ENCODE measurements at places on chromosomes 2 and 18.

- no peak for DNase-seq
Observed at GRCh38 chr2:190571686-190572085, 37.2 kb upstream of the NEMP2 start.

DNA sequence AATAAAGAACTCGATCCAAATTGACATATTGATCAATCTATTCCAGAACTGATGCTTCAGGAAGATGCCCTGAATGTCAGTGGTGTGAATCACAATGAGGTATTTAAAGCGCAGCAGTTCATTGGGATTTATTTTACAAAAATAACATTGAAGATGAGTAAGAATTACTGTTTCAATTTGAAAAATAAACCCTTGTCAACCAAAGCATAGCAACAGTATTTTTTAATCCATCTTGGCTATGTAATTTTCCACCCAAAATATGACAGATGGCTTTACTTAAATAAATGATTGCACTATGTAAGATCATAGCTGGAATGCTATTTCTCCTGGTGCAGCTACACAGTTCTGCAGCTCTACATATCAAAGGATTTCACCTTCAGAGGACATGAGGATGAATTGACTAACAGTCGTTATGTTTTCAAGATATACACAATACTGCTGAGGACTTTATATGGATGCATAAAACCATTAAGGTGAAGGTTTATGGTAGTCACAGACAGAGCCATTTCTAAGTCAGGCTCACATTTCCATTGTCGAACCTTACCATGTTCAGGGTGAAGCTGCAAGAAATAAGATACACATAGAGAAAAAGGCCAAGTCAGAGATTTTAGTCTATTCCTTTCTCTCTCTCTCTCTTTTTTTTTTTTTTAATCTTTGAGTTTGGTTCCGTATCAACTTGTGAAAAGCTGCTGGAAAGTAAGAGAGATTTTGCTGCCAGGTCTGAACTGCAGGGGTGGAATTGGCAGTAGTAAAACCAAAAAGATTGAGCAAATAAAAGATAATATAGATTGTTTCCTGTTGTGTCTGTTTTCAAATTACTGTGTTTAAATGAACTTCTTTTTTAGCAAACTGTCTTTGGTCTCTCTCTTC, 398.0 kb upstream of the CDH20 start:
- DNase-seq: no peak

GRCh38 chr2:198441246-198441645, 636.9 kb downstream of the PLCL1 start:
- no peak for DNase-seq

DNA sequence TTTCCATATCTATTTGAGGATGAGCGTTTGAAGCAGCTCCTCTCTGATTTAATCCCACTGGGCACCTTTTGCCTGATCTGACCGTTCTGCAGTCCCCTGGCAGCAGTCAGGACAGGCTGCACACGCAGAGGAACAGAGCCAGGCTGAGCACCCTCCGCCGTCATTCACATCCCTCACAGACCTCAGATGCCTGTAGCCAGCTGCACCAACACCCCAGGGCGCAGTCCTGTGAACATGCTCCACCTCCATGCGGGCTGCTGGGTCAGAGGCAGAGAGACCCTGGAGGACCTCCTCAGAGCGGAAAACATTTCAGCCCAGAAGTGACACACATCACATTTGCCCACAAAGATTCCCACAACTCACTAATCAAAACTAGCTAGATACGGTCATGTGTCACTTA, 146.1 kb downstream of the SEPTIN10 start:
- DNase-seq: no peak

- DNase-seq: no peak
Observed at GRCh38 chr2:199309411-199309810, 148.3 kb downstream of the SATB2 start.

DNA sequence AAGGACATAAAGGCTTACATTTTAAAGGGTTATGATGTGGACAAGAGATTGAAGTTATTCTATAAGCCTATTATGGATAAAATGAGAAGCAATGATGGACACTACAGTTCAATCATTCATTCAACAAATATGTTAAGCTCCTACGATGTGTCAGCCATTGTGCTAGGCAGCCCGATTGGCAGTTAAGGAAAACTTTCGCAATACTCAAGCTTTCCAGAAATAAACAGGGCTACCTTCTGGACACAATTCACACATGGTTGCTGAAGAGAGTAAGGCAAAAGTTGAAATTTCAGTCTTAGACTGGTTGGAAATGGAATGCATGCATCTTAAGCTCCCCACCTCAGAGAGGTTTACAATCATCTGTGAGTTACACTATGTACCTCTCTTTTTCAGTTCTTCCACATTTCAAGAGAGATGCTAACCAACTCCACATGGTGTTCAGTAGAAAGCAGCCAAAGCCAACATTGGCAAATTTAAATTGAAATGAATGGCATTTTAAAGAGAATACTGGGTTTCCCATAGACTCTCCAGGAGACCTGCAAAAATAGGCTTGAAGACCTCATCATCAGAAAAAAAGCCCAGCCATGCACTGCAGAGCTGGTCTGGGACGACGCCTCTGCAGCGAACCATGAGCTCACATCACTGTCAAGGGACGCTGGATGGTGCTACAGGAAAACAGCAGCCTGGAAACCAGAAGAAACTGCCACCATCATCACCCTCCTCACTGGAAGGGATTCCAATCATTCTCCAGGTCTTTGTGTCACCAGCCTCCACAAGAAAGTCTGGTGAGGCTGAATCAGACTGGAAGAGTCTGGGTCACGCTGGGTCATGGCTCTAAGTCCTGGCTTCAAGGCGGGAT, 276.3 kb downstream of the AFF3 start:
- DNase-seq: no peak

- DNase-seq: no peak
Observed at GRCh38 chr18:79516441-79516931, 120.8 kb downstream of the NFATC1 start.

DNA sequence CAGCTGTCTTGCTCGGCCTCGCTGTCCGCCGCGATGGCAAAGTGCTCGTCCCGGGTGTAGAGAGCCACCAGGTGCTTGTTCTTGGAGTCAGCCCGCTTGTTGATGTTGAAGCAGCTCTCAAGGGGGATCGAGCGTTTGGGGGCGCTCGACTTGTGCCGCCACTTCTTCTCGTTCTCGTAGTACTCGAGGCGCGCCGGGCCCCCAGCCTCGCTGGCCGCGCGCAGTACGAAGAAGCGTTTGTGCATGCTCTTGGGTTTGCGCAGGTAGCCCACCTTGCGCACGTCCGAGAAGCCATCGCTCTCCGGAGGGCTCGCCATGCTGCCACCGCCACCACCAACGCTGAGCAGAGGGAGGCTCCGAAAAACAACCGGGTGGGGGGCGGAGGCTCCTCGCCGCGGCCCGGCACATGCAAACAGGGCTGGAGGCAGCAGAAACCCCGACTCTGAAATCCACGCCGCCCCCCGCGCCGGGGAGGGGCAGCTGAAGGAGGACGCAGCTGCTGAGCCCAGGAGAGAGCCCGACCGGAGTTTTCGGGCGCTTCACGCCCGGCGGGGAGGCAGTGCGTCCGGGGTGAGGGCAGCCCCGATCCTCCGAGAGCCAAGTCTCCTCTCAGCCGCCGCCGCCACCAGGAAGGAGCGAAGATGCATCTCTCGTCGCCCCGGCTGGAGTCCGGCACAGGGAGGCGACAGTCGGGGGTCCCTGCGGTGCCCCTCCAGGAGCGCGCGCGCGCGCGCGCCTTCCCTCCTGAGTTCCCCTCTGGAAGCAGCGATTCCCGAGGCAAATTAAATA, 1.0 kb downstream of the IRS1 start:
- peak; percentile 80 for DNase-seq

DNA sequence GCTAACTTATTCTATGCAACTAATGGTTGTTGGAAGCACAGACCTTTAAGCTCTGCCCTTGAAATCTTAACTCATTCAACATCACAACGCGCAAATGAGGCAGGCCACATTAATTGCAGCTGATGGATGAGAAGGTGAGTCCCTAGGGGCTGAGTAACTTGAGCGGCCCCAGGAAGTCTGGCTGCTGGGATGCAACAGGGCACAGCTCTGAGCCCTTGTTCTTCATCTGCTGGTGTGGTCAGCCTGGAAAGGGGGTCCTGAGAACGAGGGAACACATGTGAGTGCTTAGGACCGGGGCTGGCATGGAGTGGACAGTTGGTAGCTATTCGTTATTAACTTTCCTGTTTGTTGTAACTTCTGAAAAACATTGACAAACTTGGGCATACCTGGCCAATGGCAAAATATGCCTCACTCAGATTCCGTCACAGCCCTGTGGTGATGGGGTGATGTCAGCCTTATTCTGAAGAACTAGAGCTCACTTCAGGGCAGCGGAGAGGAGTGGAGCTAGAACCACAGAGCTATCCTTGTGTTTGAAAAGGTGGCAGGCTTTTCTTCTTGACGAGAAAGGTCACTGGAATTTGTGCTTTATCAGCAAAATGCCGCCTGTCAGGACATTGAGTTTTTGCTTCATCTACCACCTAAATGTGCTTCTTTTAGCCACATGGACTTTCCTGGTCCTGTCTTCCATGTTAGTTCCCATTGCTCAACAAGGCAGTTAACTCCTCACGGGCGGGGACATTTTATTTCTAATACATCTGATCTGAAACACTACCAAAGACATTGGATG, 145.9 kb upstream of the FHL2 start:
- no peak for DNase-seq

GRCh38 chr2:160200921-160201320, 849 bp upstream of the ITGB6 start:
- no peak for DNase-seq

DNA sequence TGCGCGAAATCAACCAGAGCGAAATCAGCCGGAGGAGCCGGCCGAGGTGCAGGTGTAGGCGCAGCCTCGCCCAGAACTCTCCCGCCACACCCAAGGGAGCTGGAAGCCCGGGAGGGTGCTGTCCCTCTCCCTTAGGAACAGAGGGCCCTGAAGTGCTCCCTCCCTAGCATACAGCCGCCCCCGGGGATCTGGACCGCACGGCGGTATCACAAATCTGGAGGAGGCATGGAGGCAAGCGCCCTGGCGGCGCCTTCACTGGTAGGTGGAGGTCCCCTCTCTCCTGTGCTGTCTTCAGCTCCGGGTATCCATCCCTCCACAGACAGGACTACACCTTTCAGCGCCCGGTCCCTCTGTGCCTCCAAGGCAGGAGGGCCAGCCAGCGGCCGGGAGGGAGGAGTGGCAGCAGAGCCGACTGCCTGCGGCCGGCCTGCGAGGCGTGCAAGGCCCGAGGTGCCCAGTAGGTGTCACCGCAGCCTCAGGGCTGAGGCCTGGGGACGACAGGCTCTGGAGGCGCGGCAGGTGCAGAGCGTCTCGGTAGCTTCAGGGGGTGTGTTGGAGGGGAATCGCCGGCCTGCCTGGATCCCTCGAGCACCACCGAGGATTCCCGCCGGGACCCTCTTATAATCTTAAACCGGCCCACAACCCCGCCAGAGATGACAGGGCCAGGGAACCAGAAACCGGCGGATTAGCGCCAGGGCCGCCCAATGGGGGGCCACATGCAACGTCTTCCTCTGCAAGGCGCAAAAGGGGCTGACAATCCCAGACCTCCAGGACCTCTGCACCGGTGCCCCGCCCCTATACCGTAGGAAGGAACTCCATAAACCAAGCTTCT, 2.8 kb downstream of the IHH start:
- peak; percentile 78 for DNase-seq

DNA sequence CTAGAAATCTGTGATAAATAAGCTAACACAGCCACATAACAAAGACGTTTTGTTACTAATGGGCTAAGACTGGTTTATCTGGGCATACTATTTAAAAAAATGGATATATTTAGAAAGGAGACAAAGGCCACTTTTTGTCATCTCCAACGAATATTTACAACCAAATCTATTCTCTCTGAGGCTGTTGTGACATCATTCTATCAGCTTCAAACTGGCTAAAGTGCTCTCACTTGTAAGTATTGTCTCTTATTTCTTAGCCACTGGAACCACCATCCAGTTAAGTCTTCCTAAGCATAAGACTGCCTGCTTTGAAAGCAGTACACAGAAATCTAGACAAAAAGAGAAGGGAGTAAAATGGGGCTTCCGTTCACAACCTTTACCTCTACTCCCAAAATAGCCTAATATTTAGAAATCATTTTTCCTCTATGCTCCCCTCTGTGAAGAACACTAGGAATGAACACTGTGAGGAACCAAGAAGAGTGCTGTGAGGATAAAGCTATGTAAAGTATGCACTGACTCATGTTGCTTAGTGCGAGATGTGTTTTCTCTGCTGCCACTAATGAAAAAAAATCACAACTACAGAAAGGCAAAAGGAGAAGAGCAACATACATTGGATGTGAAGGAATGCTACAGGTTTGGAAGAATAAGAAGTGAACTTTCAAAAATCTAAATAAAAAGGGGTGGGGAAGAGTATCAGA, 264.1 kb downstream of the EXOC6B start:
- no peak for DNase-seq

GRCh38 chr2:15817748-15818147, 122.6 kb upstream of the MYCN start:
- no peak for DNase-seq

DNA sequence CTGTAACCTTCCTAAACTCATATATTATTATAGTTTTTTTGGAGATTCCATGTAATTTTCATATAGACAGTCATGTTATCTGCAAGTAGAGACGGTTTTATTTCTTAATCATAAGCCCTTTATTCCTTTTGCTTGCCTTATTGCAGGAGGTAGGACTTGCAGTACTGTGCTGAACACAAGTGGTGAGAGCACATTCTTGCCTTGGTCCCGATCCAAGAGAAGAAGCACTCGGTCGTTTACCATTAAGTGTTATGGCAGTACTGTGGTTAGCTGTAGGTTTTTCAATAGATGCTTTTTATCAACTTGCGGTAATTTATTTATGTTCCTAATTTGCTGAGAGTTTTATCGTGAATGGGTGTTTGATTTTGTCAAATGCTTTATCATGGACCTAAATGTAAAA, 305.7 kb downstream of the DYSF start:
- no peak for DNase-seq

DNA sequence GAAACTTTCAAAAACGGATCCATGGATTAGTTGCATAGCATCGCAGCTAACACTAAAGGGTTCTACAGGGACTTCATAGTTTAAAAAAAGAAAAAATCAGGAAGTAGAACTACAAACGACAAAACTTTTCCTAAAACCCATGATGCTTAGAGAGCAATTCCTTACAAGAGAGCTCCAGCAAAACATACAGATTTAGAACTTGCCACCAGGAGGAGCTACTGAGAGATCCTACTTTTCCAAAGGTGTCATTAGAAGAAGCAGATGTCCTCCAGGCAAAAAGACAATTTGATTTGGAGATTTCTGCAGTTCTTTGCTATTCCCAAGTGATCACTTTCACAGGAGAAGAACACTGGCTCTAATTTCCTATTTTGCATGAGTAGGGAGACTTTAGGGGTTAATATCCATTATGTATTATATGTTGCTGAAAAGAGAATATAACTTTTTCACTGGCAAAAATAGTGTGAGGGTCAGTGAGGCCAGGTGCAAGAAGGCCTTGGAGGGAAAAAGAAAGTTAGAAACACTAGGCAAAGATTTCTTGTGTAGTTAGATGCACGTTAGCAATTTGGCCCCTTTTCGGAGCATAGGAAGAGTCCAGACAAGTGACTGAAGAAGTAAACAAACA, 436.2 kb downstream of the SUCLG1 start:
- DNase-seq: no peak

GRCh38 chr2:69703189-69703588, 38.7 kb upstream of the ANXA4 start:
- no peak for DNase-seq

Measured in left forelimb (tissue), 1 donor.